ENCODE measurements at places on chromosomes 2 and 18.

GRCh38 chr2:241629762-241630435 lies 7.1 kb downstream of the THAP4 start:
- no peak for DNase-seq

- no peak for DNase-seq
Measured at GRCh38 chr18:45571714-45572113, 43.6 kb upstream of the SLC14A2 start.

DNA sequence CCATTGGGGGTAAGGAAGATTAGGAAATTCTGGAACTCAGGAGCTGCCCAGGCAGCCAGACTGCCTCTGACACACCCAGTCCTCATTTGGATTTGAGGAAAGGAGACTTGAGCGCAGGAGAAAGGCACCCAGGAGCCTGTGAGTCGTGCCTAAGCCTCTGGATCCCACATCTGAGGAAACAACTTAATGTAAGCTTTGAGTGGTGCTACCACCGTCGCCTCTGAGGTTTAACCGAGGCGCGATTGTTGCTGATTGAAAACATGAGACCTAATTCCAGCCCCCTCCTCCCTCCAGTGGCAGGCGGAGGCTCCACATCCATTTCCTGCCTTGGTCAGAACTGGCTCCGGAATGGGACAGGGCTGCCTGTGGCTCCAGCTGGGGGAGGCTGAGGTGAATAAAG lies 176.7 kb upstream of the PKDCC start:
- no peak for DNase-seq

- DNase-seq, result no peak
Measured at GRCh38 chr18:5317186-5317585, 21.7 kb upstream of the ZBTB14 start.

DNA sequence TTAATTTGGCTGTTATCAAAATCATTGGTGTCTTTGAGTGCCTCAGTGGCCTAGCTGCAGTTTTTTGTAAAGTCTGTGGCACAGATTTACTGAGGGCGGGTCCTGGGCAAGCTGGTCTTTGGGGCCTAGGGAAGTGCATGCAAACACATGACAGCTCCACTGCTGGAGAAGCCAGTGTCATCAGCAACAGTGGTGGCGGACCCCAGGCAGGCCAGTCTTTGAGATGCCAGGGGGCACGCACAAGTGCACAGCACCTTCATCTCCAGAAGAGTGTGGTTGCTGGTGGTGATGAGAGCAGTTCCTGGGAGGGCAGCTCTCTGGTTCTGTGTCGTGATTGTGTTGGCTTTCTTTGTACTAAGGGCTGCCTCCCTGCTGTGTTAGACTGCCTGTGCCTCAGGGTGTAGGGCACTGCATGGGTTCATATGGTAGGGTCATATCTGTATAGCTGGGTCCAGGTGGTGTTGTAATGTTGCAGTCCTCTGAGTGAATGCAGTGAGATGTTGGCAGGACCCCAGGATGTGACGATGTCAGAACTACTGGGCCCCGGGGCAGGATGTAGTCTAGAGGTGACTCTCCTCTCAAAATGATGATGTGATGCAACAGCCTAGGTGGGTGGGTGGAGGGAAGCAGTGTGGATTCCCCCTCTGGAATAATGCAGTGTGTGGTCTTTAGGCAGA lies 646.7 kb upstream of the CDH2 start:
- DNase-seq, result no peak

DNA sequence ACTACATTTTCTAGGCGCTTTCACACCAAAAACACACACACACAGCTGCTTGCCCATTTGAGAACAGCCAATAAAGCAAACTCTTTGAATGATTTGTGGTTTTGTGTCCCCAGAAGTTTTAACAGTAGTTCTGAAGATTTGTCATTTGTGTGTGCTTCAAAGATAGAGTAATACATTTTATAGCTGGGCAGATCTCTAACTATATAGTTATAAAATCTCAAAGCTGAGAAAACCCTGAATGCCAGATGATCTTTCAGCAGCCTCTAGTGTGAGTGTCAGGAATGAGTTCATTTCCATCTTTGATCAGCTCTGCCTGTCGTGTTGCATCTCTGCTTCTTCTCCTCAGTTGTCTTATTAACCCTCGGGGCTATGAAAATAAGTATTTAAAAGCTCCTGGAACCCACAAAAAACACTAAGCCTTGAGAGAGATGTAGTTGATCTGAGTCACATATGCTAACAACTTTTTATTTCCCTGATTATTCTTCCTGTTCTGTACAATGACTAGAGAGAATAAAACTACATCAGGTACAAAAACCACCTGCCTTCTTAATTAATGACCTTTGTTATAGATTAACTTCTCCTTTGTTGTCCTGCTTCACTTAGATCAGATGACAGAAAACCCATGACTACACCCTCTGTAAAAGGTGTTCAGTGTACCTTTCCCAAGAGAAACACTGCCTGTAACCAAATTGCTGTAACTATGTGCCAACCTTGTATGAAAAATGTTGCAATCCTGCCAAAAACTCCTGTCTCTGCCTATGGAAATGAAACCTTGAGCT lies 30.0 kb upstream of the SLC3A1 start:
- DNase-seq, result no peak

DNA sequence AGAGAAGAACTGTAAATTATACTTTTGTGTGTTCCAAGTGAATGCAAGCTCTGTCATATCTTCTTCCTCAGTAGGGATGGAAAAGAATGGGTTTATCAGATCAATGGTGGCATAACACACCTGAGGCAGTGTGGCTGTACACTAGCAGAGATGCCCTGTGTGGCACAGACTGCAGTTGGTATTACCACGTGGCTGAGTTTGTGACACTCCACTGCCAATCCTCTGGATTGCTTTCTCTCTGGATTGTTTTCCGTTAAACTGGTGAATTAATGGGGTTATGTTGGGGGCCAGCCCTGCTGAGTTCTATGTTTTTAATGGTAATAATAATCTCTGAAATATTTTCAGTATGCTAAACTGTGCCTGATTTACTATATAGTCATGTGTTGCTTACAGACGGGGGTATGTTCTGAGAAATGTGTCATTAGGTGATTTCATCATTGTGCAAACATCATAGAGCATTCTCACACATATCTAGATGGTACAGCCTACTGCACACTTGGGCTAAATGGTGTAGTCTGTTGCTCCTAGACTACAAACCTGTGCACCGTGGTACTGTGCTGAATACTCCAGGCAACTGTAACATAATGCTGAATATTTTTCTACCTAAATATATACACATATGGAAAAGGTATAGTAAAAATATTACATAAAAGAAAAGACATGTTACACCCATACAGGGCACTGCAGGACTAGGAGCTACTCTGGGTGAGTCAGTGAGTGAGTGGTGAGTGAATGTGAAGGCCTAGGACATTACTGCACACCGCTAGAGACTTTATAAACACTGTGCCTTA lies 84.7 kb upstream of the ST6GAL2 start:
- DNase-seq, result no peak

DNA sequence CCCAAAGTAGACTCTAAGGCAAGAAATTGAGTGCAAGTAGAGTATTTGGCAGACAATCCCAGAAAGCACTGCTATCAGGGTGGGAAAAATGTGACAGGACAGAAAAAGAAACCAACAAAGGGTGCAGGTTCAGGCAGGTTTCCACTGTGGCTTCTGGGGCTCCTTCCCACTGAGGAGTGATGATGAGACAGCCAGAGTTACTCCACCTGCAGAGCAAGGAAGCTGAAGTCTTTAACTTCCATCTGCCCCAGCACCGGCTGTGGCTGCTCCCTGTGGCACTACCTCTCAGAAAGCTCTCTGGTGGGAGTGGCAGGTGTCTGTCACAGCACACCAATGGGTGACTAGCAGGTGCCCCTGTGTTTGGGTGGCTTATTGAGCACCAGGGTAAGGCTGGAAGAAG lies 37.6 kb upstream of the ACKR3 start:
- DNase-seq, result no peak

Measured in cortex of kidney (tissue), 1 donor.